ENCODE measurements at places on chromosomes 6 and 20.

DNA sequence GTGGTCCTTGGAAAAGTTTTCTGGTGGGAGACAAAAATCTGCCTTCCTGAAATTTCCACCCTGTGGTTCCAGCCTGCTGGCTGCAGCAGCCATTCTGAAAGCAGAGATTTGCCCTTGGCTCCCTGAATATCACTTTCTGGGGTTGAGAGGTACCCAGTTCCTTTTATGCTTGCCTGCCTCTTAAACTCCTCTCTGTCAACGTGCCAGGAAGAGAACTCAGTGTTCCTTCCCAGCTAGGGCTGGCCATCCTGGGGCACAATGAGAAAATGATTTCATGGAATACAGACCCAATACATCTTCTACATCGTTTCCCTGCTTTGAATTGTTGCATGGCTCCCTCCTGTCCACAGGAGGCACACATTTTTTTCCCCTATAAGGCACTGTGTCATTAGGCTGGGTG is 1.6 kb upstream of the DSN1 start:
- no peak for DNase-seq

GRCh38 chr6:167350275-167350696 is 25.4 kb downstream of the TTLL2 start:
- DNase-seq: peak; percentile 20

GRCh38 chr6:111668410-111668809 is 62.7 kb upstream of the TRAF3IP2 start:
- no peak for DNase-seq

DNA sequence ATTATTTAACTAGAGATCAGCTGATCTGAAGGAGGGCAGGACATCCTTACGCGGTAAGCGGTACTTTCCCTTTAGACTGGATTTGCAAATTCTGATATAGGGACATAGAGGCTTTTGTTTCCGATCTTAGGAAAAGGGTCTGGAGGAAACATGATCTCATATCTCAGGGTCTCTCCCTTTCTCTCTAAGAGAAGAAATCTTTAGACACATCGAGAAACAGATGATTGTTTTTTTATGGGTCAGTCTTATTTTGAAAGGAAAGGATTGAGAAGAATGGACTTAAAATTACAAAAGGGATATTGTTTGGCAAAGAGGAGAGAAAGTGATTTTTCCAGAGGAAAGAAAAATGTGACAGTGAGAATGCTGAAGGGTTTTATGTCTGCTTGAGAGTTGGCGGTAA is 83.9 kb upstream of the OGFRL1 start:
- DNase-seq: no peak

DNA sequence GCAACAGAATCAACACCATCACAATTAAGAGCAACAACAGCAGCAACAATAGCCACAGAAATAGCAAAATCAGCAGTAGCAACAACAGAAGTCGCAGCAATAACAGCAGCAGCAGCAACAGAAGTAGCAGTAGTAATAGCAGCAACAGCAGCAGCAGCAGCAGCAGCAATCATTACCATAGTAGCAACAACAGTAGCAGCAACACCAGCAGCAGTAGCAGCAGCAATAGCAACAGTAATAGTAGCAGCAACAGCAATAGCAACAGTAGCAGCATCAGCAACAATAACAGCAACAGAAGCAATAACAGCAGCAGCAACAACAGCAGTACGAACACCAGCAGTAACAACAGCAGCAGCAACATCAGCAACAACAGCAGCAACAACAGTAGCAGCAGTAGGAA is 39.8 kb downstream of the SLC22A2 start:
- no peak for DNase-seq

GRCh38 chr20:21762646-21763045 is 57.2 kb downstream of the PAX1 start:
- DNase-seq: no peak

GRCh38 chr6:36757206-36757605 is 59.6 kb downstream of the RAB44 start:
- DNase-seq: no peak

DNA sequence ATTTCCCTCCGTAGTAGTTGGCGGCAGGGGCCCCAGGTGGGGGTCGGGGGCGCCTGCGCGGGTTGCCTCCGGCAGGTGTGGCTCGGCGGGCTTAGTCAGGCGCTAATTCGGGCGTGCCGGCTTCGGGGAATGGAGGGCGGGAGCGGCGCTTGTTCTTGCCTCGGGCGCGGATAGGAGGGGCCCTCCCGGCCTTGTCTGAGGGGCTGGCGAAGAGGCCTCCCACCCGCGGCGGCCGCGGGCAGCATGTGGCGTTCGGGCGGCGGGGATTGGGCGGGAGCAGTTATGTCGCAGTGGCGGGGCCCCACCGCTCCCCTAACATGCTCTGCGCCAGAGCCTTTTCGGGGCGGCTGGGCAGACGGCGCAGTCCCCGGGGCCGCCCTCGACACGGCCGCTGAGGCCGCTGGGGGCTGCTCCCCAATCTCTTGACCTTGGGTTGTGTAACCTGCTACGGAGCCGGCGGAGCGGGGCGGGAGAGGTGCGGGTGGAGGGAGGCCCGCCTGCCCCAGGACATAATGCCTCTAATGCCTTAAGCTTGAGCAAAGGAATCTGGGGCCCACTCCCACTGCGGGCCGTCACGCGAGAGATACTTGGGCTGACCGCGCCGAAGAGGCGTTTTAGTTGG is 1.1 kb downstream of the AMD1 start:
- DNase-seq: peak; percentile 40

Data from left colon (tissue), 2 donors.